ENCODE measurements at places on chromosomes 1 and 21.

GRCh38 chr1:202227997-202228401, 34.4 kb downstream of the LGR6 start:
- no peak for DNase-seq

- DNase-seq, result no peak
Measured at GRCh38 chr21:43803558-43804300, 14.4 kb downstream of the RRP1 start.

- DNase-seq, result no peak
Measured at GRCh38 chr1:194474701-194475100, 1288.3 kb upstream of the B3GALT2 start.

- no peak for DNase-seq
Measured at GRCh38 chr1:159913451-159914192, 11.7 kb downstream of the TAGLN2 start.

- DNase-seq, result no peak
Measured at GRCh38 chr1:34988147-34988546, 3.0 kb upstream of the TMEM35B start.

DNA sequence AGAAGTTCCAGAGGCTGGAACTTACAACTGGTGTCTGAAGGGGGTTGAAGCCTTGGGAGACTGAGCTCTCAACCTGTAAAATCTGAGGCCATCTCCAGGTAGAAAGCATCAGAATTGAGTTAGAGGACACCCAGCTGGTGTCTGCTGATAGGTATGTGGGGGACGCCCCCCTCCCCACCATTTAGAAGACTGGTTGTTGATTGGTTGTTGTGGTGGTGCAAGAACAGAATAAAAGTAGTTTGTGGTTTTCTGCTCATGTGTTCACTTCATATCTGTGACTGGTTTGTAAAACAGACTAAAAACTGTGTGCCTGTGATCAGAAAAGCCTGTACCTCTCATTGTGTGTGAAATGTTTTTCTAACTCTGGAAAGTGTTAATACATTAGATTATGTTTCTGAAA, 33.2 kb upstream of the PDE4B start:
- no peak for DNase-seq

DNA sequence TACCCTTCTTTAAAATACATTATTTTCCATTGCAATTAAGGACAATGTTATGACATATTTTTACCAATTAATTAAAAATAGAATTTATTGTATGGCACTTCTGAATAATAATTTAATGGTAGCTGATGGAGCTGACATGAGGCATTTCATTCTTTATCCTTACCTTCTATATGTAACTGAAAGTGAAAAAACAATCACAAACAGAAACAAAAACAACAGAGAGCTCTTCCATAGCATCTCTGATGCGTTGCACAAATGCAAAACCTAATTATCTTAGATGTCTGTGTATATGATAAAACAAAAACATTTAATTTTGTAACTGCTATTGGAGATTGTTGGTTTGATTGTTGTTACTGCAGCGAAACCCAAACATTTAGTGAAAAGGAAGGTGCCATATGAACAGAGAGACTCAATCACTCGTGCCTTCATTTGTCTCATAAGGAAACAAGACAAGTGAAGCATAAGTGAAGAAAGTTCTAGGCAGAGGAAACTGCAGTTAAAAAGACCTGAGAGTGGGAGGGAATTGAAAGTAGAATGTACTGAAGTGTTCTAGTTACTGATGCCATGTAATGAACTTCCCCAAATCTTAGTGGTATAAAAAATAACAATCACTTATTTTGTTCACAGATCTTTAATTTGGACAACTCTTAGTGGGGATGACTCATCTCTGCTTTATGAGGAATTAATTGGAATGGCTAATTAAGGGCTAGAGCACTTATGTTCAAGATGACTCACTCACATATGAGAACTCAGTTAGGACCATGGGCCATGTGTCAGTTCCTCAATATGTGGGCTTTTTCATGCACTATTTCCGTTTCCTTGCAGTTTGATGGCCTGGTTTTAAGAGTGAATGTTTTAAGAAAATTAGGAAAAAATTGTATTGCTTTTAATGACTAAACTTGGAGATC, 245.0 kb upstream of the OLFM3 start:
- DNase-seq, result no peak

DNA sequence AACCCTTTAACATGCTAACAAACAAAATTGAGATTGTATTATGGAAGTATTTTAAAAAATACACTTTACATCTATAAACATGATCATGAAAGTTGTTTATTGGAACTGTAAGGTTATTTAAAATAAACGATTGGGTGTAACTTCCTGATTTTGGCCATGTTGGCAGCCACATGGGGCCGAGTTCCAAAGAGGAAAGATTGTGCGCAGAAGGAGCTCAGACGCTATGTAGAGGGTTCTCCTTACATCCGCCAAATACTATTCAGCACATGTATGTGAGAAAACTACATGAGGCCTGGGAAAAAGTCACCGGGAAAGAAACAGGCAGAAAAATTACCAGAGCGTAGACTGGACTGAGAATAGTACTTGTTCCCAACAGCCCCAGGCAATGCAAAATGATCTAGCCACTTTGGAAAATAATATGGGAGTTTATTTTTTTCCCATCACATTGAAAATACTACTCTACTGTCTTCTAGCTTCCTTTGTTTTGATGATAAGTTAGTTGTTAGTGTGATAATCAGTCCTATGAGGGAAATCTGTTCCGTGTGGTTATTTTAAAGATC, 35.7 kb upstream of the B3GALT2 start:
- no peak for DNase-seq

GRCh38 chr1:40877698-40878097, 15.5 kb upstream of the CITED4 start:
- no peak for DNase-seq

GRCh38 chr1:22275626-22276395, 132.9 kb upstream of the WNT4 start:
- no peak for DNase-seq

DNA sequence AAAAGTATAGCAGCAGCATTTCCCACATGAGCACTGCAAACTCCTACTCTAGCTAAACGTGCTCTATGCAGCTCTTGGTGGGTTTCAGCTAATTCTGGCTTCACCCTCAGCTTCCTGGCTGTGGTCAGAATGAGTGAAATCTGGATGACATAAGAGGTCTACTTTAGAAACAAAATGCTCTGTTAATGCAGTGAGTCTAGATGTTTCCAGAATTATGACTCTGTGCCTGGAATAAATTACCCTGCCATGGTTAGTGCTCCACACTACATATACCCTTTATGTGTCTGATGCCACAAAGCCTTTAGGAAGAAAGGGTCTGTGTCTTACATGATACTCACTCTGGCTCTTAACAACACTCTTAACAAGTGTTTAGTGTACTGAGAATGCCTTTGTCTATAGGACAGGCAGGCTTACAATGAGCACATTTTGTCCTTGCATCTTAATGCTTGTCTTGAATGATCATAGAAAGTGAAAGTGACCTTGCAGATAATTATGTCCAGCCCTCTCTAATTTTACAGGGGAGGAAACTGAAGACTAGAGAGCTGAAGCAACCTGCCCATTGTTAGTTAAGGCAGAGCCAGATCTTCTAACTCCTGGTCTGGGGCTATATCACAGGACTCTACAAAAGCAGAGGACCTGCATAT, 9.2 kb downstream of the S100A10 start:
- DNase-seq, result no peak

GRCh38 chr21:44654576-44655175, at the start of gene KRTAP12-4:
KRTAP12-4 (minus strand) TSS chr21:44654659; CDS start chr21:44654614, 45 bp downstream.
- peak; percentile 62 for DNase-seq

DNA sequence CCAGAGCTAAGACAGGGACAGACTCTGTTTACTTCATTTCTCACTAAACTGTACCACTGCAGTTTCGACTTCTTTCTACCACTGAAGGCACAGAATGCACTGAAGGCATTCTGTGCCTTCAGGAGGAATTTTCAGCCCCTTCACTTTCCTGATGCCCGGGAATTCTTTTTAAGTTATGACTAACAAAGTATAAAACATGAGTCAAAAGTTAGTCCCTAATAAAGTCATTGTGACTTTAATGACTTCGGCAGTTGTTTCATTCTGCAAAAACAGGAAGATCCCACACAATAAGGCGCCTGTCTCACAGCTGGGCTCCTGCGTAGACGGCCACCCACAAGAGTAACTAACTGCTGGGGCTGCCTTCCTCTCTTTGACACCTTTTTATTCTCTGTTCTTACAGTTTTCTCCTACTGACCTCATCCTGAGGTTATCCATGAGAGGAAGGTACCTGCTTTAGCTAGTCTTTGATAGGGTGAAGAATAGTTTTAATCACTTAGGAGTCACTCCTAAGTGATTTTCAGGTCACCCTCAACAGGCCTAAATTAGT, 183.9 kb upstream of the SGIP1 start:
- DNase-seq, result no peak

Measured in naive thymus-derived CD8-positive, alpha-beta T cell (primary cell).